Smooth muscle cell of the brain vasculature (primary cell): ENCODE measurements at places on chromosomes 12 and 14.

- DNase-seq: no peak
These were observed 19.6 kb downstream of the VWF start for GRCh38 chr12:6104842-6105241.

DNA sequence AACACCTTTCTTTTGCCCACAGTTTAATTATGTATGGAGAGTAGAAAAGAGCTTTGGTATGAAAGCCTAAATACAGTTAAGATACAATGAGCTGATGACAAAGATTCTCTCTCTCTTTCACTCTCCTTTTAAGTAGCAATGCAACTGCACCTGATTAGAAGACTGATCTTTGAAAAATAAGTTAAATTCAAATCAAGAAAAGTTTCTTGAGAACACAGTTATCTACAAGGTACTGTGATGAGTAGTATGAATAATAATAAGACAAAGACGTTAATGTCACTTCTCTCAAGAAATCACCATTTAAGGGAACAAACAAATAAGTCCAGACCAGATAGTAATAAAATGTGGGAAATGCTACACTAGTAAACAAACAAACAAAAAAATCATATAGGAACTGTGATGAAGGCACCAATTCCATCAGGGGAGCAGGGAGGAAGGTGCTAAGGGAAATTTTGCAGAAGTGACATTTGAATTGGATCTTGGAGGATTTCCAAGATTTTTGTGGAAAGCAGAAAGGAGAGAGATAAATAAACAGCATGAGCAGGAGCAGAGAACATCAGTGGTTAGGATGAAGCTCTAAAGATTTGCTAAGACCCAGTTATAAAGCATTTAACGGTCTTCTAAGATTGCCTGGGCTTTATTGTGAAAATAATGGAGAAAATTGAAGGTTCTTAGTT, 65.2 kb upstream of the STK38L start:
- DNase-seq: no peak

DNA sequence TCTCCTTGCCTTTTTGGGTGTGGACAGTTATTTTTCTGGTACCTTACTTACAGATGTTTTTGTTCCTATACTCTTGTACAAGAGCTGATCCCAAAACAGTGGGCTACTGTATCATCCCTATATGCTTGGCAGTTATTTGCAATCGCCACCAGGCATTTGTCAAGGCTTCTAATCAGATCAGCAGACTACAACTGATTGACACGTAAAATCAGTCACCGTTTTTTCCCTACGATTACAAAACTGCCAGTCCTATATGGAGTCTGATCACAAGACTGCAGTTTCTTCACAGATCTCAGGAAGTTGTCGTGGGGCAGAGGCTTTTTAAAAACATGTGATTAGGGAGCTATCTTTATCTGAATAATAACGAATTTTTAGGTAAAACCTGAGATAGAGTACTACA, 1.3 kb downstream of the LYSET start:
- DNase-seq: no peak

DNA sequence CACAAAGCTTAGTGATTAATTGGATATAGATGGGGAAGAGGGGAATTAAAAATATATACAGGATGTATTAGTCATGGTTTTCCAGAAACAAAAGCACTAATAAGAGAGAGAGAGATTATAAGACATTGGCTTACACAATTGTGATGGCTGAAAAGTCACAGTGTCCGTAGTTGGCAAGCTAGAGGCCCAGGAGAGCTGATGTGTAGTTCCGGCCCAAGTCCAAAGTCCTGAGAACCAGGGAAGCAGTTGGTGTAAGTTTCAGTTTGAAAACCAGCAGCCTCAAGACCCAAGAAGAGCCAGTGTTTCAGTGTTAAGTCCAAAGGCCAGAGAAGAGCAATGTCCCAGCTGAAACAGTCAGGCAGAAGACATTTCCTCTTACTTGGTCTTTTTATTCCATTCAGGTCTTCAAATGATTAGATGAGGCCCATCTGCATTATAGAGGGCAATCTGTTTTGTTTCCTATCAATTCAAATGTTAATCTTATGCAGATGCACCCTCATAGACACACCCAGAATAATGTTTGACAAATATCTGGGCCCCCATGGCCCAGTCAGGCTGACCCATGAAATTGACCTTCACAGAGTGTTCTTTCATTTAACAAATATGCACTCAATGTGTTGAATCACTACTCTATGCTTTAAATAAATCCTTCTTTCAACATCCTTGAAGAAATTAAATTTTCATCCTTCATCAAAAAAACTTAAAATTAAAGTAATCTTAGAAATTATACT, 67.2 kb upstream of the DIO2 start:
- no peak for DNase-seq

- no peak for DNase-seq
These were observed 40.9 kb downstream of the PTGER2 start for GRCh38 chr14:52355016-52355431.

DNA sequence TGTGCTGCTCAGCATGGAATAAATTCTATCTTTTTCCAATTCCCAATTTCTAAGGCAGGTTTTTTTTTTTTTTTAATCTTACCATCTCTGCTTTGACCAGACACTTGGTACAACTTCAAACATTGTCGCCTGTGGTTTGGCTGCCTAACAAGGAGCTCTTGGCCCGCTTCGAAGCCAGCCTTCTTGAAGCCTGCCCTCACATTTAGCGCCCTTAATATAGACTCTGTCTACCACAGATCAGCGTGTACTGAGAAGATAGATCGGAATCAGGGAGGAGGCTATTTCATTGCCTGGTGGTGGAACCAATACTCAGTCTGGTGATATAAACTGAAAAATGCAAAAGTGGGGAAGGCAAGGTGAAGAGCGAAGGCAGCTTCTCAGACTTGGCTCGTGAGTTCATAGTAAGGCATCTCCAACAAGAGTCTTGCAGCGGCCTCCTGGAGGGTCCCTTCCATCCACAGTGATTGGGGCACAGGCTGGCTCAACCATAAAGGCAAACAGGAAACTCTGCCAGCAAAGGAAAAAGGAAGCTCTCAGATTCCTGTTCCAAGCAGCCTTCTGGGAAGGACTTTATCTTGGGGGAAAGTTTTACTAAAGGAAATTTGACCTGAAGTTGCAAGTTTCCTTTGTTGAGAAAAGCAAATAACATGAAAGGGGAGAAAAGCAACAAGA, 103.2 kb upstream of the BCL2L14 start:
- no peak for DNase-seq

DNA sequence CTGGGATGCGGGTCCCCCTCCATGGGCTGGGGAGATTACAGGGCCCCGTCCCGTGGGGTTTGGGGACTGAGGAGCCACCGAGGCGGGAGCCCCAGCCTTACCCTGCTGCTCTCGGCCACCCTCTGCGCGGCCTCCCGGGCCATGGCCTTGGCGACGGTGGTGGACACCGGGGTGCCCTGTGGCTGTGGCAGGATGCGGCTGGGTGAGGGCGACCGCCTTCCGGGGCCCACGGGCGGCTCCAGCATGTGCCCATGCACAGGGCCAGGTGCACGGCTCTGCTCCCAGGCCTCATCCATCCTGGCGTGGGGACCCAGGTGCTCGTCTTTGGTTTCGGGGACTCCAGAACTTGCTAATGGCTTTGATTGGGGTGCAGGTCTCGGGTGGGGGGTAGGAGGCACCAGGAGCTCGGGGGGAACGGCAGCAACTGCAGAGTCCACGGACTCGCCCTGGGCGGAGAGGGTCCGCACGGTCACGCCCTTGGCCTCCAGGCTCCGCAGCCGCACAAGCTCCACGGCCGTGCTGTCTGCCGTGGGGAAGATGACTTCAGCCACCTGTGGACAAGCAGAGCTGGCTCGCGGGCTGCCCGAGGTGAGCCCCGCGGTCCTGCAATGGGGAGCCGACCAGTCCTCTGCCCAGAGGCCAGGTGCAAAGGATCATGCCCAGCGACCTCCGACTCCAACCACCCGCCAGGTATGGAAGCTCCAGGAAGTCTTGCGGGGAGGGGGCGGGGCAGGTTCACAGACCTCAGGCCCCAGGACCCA, 99.2 kb downstream of the PIWIL1 start:
- DNase-seq: no peak

DNA sequence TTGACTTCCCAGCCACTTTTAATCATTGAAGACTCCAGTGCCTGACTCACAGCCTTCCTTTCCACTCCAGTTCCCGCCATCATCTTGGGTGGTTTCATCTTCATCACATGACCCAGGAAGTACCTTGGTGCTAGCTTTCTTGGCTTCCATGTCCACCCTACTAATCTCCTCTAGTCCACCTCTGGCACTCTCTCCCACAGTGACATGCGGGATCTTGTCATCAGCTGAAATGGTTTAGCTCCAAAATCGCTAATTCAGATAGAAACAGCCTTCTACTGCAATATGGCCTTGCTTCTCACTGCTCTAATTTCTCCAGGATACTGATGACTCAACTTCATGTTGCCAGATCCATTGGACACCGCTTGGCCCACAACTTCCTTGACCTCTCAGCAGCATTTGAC, 24.5 kb downstream of the WDR20 start:
- DNase-seq: no peak

DNA sequence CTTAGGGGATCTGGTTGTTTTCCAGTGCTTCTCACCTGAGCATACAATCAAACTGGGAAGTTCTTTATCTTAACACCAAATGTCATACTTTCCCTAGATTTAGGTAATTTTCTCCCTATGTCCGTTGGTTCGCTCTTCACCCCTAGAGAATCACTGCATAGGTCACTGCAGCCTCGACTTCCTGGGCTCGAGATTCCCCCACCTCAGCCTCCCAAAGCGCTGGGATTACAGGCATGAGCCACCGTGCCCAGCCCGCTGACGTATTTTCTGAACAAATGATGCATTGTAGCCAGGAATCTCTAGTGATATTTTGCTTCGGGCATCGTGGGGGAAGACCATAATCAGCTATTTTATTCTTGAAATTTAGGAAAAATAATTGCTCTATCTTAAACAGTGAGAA, 1.1 kb upstream of the RPL41 start:
- no peak for DNase-seq

GRCh38 chr12:93622485-93622884, 50.0 kb downstream of the SOCS2 start:
- no peak for DNase-seq

GRCh38 chr14:105029402-105029801, 8.5 kb upstream of the CDCA4 start:
- DNase-seq: no peak

DNA sequence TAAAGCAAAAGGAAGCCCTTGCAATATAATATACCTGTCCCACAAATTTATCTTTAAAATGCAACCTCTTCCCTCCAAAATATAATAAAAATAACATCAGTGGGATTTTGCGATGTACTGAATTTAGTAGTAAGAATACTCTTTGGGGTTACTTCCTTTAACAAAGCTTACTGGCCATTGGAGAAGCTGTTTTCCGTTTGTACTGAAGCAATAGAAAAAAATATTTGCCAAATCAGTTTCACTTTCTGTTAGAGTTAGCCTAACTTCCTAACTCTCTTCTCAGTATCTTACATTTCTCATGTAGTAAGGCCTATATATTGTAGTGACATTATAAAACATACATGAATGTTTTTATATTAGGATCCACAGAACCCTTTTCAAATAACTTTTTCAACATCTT, 3.7 kb downstream of the MAX start:
- no peak for DNase-seq

- no peak for DNase-seq
These were observed 49.2 kb downstream of the DAD1 start for GRCh38 chr14:22539831-22540230.

- no peak for DNase-seq
These were observed 93.9 kb downstream of the SLC38A1 start for GRCh38 chr12:46174919-46175318.

DNA sequence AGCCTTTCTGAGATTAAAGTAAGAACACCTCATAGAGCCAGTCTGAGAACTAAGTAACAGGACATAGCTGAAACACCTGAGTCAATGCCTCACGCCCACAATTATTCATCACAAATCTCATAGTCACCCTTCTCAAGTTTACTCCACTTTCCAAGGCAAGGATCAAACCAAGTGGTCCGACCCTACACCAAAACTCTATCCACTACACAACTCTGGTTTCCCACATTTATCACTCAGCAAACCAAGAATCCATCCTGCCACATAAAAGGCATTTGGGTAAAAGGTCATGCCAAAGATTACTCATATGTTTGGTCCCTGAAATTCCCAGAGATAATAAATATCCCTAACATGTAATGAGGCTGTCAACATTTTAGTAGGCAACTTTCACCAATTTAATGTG, 144.1 kb downstream of the RPAP3 start:
- DNase-seq: no peak
